ENCODE measurements at places on chromosomes 3 and 15.

- peak; percentile 48 for DNase-seq
Measured at GRCh38 chr15:69576035-69576526, 123.5 kb downstream of the RPLP1 start.

GRCh38 chr3:190579514-190580137, 65.7 kb downstream of the IL1RAP start:
- DNase-seq = no peak

- no peak for DNase-seq
Measured at GRCh38 chr15:64133623-64134344, 17.7 kb upstream of the SNX22 start.

GRCh38 chr15:43314171-43314570, 16.2 kb downstream of the LCMT2 start:
- DNase-seq = no peak

- DNase-seq = no peak
Measured at GRCh38 chr15:40121911-40122638, 13.4 kb upstream of the BMF start.

DNA sequence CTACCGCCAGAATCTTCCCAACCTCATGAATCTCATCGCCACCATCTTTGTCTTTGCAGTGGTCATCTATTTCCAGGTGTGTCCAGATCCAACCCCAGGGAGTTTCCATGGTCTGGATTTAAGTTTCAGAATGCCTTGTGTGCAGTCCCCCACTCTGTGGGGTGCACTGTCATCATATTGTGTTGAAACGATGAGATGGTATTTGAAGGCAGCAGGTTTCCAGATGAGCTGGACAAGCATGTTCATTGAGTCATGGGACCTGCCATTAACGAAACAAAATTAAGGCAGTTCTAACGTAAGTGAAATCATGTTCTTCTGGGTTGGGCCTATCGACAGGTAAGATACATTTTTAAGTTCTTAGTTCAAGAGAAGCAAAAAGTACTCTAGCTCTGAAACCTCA, 12.7 kb downstream of the SEC61A1 start:
- no peak for DNase-seq

DNA sequence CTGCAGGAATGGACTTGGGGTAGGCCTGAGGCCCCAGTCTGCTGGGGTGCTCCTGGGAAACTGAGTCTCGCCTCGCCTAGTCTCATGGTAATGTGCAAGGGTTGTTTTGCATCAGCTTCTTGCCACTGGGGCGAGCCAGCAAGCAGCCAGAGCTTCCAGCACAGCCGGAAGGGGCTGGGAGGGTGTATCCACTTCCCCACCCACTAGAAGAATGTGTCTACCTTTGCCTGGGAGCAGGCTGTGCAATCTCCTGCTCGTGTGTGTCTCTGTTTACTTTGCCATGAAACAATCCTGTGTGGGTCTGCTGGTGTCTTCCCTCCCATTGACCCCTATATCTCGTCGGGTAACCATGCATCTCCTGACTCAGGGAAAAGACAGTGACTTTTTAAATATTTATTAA, 21.8 kb upstream of the ERICH6 start:
- no peak for DNase-seq

DNA sequence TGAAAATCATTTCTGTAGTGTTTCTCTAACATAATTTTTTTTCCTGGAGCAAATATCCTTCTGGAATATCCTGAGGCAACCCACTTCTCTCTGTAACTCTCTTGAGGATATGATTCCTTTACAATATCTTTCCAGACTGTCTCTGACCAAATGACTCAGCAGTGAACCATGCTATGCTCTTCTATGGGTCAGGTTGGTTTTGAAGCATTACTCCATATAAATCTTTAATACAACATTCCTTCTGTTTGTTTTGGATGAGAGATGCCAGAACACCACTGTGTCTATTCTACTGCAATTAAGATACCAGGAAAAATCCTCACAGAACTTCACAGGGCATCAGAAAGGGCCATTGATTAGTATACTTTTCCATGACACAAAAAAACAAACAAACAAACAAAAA, 626.4 kb upstream of the ZNF385D start:
- DNase-seq = no peak

DNA sequence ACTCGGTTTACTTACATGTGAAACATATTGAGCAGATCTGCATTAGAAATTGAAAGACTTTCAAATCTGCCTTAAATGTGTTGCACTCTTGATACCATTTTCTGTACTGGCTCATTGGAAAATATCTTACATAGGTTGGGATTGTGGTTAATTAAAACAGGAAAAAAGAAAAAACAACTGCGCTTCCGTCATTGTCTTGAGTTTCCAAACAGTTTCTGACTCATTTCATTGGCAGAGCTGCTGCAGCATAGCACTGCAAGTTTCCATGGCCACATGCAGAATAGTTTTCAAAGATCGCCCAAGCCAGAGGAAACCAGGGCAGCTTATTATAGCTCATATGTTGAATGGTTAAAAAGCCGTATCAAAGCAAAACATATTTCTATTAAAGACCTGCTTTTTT, 446.6 kb upstream of the BCHE start:
- DNase-seq = no peak

GRCh38 chr3:191269289-191270085, 59.7 kb upstream of the CCDC50 start:
- no peak for DNase-seq

GRCh38 chr15:88512601-88513000, 33.9 kb downstream of the DET1 start:
- no peak for DNase-seq

- no peak for DNase-seq
Measured at GRCh38 chr3:36075491-36075890, 304.8 kb upstream of the STAC start.

- no peak for DNase-seq
Measured at GRCh38 chr15:51726302-51727073, 11.0 kb downstream of the LYSMD2 start.

DNA sequence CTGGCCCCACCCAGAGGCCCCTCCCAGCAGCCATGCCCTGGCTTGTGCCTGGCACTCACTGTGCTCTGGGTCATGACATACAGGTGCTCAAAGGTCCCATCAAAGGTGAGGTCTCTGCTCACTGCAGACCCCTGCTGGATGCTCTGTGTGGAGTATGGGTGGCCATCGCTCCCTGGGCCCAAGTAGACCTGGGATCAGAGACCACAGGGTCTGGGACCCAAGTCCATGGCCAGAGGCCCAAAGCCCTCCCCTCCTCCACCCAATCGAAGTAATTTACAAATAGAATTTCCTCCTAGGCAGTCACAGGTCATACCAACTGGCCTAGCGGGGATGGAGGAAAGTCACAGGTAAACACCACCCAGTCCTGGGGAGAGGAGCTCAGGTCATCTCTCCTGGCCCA, 7.6 kb downstream of the PLXNB1 start:
- DNase-seq = no peak

- DNase-seq = no peak
Measured at GRCh38 chr3:157759311-157759710, 256.1 kb upstream of the VEPH1 start.

- DNase-seq = no peak
Measured at GRCh38 chr3:153070511-153070868, 91.5 kb upstream of the RAP2B start.

- DNase-seq = peak; percentile 95
Measured at GRCh38 chr3:71102111-71102983, 481.2 kb downstream of the FOXP1 start.

GRCh38 chr3:101120039-101120438, 126.8 kb upstream of the ABI3BP start:
- DNase-seq = no peak

GRCh38 chr3:188832146-188832545, 339.6 kb upstream of the TPRG1 start:
- no peak for DNase-seq

- peak; percentile 43 for DNase-seq
Measured at GRCh38 chr15:33292717-33293307, 18.0 kb upstream of the RYR3 start.

DNA sequence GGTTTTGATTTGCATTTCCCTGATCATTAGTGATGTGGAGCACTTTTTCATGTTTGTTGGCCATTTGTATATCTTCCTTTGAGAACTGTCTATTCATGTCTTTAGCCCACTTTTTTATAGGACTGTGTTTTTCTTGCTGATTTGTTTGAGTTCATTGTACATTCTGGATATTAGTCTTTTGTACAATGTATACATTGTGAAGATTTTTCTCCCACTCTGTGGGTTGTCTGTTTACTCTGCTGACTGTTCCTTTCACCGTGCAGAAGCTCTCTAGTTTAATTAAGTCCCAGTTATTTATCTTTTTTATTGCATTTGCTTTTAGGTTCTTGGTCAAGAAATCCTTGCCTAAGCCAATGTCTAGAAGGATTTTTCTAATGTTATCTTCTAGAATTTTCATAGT, 91.1 kb upstream of the ATP11B start:
- DNase-seq = no peak

- DNase-seq = no peak
Measured at GRCh38 chr3:132457286-132457685, 40.0 kb downstream of the DNAJC13 start.

- DNase-seq = no peak
Measured at GRCh38 chr3:49263159-49263889, 13.7 kb downstream of the C3orf62 start.

GRCh38 chr3:155292133-155292532, 1.4 kb downstream of the STRIT1 start:
- peak; percentile 26 for DNase-seq

DNA sequence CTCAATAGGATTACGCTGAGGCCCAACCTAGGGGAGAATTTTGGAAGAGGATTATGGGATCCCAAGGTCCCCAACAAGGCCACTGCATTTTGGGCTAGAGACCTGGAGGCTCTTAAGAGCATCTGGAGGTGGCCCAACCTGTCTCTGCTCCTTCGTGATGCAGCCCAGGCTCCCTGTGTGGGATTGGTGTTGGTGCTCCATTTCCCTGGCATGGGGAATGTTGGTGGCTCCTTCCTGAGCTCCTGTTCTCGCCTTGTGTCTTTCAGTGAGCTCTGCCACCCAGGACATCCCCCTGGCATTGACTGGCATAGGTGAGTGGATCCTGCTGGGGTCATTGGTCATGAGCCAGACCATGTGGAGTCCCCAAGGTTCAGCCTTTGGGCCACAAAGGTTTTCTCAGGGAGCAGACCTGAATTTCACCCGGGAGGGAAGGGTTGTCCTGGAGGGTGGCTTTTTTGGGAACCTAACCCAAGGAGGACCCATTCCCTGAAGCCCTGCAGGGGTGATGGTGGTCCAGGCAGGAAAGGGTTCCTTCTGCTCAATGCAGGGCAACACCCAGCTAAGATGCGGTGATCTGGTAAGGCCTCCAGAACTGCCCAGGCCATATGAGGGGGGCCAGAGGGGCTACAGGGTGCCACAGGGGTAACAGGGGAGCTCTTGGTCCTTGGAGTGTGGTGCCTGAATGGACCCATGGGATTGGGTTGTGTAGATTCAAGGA, 202.5 kb downstream of the UBE3A start:
- DNase-seq = no peak

DNA sequence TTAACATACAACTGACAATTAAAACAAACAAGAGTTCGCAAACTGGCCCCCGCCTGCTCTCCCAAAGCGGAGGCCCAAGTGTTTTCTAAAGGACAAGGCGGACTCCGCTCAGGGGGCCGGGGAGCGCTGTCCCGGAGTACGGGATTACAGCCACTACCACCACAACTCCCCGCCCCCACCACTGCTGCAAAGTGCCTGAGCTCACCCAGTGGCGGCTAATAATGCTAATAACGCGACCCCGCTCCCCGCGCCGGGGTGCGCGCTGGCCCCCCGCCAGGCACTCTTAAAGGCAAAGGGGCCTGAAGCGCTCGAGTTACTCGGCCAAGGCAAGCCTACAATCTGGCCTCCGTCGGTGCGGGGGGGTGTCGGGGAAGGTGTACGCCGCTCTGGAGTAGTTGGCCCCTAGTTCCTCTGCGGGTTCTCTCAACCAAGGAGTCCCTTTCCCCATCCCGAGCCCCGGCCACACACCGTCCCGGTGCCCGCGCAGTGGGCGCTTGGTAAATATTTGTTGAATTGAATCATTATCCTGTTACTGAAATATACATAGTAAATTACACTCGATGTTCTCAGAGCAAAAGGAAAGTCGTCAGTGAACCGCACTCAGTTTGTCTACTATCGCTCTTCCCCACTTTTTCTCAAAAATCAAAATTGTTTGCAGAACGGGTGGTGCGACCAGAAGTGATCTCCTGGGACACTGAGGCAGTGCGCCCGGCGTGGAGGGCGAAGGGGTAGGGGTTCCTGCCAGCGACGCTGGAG, 827 bp downstream of the WNT5A start:
- peak; percentile 74 for DNase-seq

DNA sequence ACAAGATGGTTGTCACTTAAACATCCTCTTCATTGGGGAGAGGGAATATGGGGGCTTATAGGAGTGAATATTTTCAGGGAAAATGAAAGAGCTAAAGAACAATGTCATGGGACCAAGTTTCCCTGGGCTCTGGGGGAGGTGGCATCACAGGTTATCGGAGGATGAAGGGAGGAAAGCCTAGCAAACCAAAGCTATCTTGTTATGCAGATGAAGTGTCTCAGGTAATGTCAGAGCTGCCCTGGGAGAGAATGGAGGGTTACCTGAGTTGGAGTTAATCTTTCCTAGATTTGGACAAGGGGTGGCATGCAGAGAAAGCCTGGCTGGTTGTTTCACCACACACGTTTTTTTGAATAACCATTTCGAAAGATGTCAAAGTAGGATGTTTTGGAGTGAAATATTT, 308.1 kb upstream of the ATP10A start:
- DNase-seq = no peak

GRCh38 chr3:115861166-115861733, 237.9 kb downstream of the GAP43 start:
- no peak for DNase-seq

Data from lung (tissue), 17 donors.